ENCODE measurements at places on chromosomes 1 and 21.

DNA sequence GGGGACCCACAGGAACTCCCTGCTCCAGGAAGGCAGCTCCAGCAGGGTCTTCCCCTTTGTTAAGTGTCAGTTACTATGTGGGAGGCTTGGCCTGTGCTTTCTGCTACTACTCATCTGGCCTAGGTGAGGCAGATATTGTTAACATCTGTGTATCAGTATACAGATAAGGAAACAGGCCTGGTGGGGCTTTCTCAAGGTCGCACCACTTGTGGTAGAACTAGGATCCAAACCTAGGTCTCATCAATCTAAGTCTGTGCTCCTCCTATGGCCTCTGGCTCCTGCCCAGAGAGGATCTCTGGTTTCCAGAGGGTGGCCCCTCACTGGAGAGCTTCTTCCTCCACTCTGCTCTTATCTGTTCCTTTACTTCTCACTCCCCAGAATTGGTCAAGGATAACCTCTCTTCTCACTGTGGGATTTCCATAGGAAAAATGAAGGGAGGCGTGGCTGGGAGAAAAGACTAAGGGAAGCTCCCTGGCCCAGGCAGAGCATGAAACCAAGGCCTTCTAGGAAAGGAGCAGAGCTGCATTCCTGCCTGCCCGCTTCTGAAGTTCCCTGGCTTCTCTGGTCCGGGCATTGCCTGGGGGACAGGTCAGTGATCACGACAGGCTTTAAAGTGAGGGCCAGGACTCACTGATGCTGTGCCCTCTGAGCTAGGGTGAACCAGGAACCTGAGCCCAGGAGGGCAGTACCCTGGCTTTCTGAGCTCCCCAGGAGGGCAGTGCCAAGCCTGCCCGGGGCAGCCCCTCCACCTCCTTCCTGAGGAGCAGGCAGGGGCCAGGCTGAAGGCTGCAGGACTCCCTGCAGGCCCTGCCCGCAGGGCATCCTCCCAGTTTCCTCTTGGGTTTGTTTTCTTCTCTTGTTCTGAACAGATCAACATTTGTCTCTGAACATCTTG is 5.8 kb downstream of the KCNC4 start:
- no peak for DNase-seq

GRCh38 chr1:61781151-61781550 is 38.9 kb downstream of the PATJ start:
- DNase-seq: no peak

- no peak for DNase-seq
These were observed 68.1 kb upstream of the F3 start for GRCh38 chr1:94609619-94610018.

DNA sequence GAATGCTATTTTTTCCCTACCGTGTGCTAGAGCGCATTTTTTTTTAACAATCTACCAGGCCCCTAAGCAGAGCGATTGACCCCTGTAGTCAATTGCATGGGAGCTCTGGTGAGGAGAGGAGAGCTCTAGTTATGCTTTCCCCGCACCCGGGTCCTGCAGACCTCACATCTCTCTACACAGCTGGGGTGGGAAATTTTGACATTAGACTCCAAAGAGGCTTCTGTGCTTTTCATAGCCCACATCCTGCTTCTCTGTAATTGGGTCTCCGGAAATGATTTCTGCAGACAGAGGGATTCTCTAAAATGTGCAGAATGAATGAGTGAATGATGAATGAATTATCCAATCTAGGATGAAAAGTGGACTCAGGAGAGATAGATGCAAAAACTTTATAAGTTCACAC is 41.5 kb upstream of the DUSP10 start:
- DNase-seq: no peak

DNA sequence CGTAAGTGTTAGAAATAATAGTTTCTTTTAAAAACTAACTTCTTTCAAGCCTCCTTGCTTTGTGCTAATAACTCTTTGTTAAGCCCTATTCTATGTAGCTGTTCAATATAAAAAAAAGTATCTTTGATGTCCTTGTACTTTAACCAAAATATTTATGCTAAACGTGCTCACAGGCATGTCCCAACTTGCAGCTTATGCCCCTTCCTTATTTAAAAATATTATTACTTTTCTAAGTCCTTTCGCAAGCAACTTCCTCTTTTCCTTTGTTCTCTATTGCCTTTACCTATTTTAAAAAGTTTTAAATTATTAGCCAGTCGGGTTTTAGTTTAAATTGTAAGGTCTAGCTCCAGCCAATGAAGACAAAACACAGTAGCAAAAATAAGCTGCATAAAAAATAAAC is 43.4 kb upstream of the NBPF3 start:
- DNase-seq: no peak

DNA sequence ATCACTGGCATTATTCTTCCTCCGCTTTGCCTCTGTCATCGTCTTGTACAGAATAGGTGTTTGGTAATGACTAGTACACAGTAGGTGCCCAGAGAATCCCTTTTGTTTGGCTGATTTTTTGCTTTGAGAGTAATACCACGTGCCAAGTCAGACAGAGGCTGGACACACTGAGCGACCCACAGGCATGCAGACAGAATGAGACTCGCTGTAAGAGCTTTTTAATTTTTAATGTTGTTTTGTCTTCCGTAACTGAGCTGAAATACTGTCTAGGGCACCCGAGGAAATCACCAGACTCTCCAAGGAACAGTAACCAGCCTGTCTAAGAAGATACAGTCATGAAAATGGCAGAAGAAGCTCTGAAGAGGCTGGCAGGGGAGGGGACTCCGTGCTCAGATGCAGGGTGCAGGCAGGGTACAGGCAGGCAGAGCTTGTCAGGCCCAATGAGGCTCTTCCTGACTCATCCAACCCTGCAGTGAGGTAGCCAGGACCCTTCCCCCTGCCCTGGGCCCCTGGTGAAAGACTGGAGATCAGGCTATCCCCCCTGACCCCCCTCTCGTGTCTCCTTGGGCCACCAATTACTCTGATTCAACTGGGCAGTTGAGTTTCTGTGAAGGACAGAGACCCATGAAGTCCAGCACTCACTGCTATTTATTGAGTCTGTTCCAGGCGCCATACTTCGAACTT is 60.1 kb upstream of the ECE1 start:
- peak; percentile 53 for DNase-seq
